ENCODE measurements at places on chromosomes 6 and 20. TPM values are rescaled to one million over a fixed set of nuclear protein-coding genes. Genes with fewer than 3 reads are reported as not detected.

SUMO4 gene
- 0.19 TPM for total RNA-seq

AHCY gene
- total RNA-seq = 152 TPM

PPP1R16B gene
- 0.44 TPM for total RNA-seq

PSORS1C1 gene
- total RNA-seq = 0.64 TPM

FARS2 gene
- 14.4 TPM for total RNA-seq

PIGU gene
- 12.6 TPM for total RNA-seq

GPR6 gene
- not detected for total RNA-seq

EYA4 gene
- total RNA-seq = 0.81 TPM

ARMC12 gene
- total RNA-seq = not detected

RNF144B gene
- 0.64 TPM for total RNA-seq

SAMD3 gene
- total RNA-seq = not detected

AVP gene
- total RNA-seq = not detected

MCCD1 gene
- not detected for total RNA-seq

PROCR gene
- total RNA-seq = 16.8 TPM

ELOVL4 gene
- 2.7 TPM for total RNA-seq

C6orf136 gene
- total RNA-seq = 4.6 TPM

DEFB127 gene
- not detected for total RNA-seq

PGC gene
- not detected for total RNA-seq

ALDH8A1 gene
- 0.59 TPM for total RNA-seq

STX7 gene
- total RNA-seq = 22.0 TPM

BPIFB4 gene
- 0.24 TPM for total RNA-seq

PM20D2 gene
- 1.6 TPM for total RNA-seq

HCK gene
- total RNA-seq = not detected

TFAP2D gene
- total RNA-seq = not detected

GRIK2 gene
- total RNA-seq = 0.44 TPM

FKBP1C gene
- 0.39 TPM for total RNA-seq
